GM12864 (cell line): ENCODE measurements at places on chromosomes 13 and 19.

- DNase-seq: no peak
These were observed 291.9 kb upstream of the HTR2A start for GRCh38 chr13:47188802-47189201.

DNA sequence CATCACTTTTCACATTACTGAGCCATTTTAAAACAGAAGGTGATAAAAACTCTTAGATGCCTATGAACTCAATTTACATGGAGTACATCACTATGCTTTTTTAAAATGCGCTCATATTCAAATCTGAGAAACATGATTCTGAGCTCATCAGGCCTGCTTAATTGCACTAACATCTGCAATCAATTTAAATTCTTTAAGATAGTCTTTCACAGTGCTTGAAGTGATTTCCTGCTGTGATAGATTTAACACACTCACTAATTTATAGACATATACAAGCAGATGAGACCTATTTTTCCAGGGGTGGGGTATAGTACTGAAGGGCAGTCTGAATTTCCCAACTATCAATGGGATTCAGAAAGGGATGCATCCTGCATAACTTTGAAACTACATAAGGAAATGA lies 82.9 kb downstream of the DIAPH3 start:
- no peak for DNase-seq

DNA sequence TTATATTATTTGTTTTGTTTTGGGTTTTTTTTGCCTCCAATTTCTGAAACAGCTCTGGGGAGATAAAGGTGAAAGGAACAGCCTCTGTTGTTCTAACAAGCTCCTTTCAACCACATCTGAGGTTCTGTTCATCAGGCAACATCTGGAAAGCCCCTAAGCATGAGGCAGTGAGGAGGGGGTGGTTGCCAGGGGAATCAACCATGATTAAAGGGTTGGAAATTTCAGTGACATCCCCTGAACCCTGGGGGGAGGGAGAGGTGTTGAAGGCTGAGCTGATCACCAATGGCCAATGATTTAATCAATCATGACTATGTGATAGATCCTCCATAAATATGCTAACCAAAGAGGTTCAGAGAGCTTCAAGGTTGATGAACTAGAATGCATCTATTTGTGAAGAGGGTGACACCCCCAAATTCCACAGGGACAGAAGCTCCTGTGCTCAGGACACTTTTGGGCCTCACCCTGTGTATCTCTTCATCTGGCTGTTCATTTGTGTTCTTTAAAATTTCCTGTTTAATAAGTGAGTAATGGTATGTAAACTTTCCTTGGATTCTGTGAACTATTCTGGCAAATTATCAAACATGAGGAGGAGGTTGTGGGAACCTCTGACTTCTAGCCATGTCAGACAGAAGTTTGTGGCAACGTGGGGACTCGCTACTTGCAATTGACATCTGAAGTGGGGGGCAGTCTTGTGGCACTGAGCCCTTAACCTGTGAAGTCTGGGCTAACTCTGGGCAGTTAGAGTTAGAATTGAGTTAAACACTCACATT lies 221.3 kb downstream of the NHLRC3 start:
- no peak for DNase-seq

GRCh38 chr13:48828962-48829411 lies 146.7 kb upstream of the FNDC3A start:
- DNase-seq: no peak

DNA sequence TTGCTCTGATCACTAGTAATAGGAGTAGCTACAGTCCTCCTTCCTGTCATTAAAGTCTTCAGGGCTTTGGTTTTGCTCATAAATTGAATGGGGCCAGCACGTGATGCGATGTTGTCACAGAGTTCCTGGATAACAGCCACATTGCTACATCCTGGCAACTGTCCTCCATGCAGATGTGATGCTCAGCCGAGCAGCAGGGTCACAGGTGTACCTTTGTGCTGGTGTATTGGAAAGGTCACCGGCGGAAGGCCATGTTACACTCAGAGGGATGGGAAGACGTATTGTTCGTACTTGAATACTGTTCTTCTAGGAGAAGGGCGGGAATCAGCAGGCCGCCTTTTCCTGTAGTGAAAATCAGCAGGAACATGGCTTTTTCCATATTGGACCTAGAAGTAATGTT lies 713.8 kb upstream of the GPC6 start:
- no peak for DNase-seq

DNA sequence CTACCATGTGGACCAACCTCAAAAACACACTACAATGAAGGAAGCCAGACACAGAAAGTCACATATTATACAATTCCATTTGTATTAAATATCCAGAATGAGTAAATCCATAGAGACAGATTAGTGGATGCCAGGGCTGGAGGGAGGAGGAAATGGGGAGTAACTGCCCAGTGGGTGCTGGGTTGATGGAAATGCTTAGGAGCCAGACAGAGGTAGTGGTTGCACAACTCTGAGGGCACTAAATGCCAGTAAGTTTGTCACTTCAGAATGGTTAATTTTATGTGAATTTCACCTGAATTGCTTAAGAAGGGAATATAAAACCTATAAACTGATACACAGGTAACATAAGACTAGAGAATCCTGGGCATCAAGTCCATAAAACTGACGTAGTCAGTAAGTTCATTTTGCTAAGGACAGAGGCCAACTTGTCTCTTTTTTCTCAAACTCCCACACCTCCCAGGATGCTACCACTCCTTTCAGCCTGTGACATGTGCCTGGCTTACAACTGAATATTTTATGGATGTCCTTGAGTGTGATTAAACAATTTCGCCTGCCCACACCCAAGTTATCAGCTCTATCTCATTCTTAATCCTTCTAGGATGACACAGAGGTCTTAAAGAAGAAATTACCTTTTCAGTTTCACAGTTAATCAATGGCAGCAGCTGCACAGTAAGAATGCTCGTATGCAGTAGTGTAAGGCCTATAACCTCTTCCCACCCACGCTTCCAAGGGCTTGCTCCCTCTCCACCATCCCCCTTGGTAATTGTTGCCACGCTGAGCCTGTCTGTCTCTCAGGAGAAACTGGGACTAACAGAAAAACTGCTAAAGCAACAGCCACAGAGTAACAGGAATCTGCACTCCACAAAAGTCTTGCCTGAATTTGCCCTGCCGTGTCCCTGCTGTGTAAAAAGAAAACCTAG lies 5.9 kb upstream of the MLNR start:
- DNase-seq: no peak

GRCh38 chr13:76019421-76020044 lies 383.4 kb downstream of the LMO7 start:
- no peak for DNase-seq

DNA sequence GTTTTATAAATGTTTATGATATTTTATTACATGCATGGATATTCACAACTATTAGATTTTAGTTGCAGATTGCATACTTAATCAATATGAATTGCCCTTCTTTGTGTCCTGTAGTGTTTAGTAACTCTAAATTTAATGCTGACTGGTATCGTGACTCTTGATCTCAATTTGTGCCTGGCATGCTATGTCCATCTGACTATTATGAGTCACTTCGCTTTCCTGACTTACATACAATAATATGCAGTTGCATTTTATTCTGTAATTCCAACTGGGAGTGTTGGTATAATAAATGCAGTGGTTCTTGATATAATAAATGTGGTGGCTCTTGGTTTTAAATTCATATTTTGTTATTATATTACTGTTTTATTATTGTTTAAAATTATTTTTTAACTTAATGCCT lies 277.5 kb downstream of the LIG4 start:
- DNase-seq: no peak

DNA sequence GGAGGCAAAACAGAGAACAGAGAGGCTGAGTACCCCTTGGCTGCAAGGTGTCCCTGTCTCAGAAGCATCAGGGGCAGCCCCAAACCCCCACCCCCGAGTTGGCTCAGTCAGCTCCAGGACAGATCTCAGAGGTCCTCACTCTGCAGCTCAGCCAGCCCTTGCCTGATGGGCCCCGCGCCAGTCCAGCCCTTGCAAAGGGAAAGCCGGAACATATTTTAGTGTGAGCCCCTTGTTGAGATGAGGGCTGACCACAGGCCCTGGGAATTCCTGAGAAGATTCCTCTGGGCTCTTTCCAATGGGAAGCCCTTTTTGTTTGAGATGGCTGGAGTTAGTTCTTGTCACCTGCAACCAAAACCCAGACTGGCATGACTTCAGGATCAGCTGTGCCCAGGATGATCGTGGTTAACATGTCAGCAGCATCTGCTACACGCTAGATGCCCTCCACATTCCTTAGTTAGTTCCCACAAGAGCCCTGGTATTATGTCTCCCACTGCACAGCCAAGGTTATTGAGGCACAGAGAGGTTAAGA lies 33.9 kb upstream of the CCNE1 start:
- no peak for DNase-seq
